ENCODE measurements at places on chromosomes 1 and 21.

DNA sequence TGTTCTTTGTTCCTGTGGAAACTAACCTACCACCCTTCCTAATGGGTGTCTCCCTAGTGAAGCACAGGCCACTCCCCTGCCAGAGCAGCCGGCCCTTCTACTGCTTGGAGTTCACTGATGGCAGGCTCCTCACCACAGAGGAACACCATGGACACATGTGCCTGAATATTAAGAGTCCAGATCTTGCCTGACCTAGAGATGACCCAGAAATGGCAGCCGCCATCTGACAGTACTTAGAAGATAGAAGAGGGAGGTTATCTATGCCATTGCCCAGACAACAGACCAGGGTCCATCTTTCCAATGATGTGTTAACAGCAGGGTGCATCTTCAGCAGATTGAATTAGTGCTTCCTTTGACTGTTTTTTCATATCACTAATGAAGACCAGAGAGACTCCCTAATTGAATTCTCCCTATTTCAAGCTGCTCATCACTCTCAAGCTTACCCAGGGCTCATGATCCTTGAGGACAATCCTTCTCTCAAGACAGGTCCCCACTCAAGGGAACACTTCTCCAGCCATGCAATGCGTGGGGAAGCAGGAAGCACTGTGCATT lies 59.8 kb downstream of the PLEKHA6 start:
- DNase-seq = peak; percentile 93

GRCh38 chr1:175120511-175120910 lies 52.9 kb downstream of the TNN start:
- no peak for DNase-seq

DNA sequence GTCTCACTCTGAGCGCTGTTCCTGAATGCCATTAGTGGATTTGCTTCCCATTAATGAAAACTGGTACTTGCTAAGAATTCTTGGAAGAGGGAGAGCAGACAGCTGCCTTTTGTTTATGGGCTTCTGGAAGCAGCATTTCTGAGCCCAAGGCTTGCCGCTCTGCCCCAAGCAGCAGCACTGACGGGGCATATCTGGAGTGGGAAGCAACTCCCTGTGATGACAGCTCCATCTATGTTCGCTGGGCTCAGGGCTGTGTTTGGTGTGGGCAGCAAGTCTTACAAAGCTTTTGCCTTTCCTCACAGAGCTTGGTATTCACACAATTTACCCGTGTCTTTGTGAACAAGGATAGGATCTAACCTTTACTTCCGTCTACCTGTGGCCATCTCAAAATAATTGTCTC lies 72.2 kb downstream of the DDX20 start:
- DNase-seq = no peak

DNA sequence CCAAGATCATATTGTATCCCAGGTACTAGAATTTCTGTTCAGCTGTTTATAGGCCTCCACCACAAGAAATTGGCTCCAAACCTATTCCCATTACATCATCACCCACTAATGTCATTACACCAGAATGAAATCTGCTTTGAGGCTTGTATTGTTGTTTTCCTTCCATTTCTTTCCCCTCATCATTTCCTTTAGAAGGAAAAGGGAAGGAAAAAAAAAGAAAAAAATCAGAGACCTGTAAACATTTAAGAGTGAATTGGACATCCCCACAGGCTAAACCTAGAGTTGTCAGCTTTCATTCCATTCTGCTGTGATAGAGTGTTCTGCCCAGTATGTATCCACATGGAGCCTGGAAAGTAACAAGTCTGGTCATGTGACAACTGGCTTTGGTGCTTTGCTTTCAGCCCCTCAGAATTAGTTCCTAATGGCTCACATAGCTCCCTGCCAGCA lies 44.6 kb downstream of the NFYC start:
- peak; percentile 43 for DNase-seq

- DNase-seq = no peak
Observed at GRCh38 chr1:227894831-227895451, 52.8 kb downstream of the WNT9A start.

GRCh38 chr1:10245674-10246073 lies 35.3 kb downstream of the KIF1B start:
- no peak for DNase-seq

- no peak for DNase-seq
Observed at GRCh38 chr21:46023555-46023954, 42.0 kb downstream of the COL6A1 start.

DNA sequence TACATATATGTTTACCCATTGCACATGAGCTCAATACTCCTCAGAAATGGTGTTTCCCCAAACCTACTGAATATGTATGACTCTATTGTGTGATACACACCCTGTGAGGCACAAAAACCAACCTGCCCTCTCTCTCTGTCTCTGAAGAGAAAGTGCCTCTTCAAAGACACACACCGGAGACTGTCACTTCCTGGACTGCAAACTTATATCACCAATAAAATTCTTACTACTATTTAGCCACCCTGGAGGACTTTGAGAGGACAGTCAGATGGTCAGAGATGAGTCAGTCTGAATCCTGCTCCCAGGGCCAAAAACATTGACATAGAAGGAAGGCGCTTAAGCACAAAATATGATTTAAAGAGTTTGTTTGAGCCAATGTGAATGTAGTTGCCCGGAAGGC lies 110.4 kb downstream of the PPIAL4G start:
- no peak for DNase-seq

GRCh38 chr1:30089024-30089430 lies 634.4 kb downstream of the MATN1 start:
- no peak for DNase-seq

All from NCI-H446 treated with DMSO at 0.1 percent for 48 hours (cell line).